ENCODE measurements at places on chromosomes 3 and 15.

DNA sequence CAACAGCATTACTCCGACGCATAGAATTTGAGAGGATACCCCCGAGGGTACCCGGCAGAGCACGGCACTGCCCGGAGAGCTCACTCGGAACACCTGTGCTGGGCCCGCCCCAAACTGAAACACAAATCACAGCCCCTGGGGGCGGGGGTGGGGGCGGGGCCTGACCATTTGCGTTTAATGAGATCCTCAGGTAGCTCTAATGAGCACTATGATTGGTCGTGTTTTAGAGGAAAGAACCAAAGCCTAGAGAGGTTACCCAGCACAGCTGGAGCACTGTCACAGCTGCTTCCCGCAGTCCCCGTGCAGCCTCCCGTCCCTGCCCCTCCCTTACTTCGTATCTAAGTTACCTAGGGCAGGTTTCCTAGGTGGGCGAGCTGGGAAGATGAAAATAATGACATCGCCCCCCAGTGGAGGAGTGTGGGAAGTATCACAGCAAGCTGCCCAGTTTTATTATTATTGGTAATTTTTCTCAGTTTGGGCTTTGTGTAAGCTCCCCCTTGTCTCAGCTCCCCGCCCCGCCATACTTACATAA, 187.1 kb downstream of the PDE8A start:
- DNase-seq = peak; percentile 49

GRCh38 chr15:57216288-57216687, 160.0 kb upstream of the CGNL1 start:
- no peak for DNase-seq

- DNase-seq = no peak
These were observed 9.7 kb upstream of the SCAANT1 start for GRCh38 chr3:63921741-63922482.

DNA sequence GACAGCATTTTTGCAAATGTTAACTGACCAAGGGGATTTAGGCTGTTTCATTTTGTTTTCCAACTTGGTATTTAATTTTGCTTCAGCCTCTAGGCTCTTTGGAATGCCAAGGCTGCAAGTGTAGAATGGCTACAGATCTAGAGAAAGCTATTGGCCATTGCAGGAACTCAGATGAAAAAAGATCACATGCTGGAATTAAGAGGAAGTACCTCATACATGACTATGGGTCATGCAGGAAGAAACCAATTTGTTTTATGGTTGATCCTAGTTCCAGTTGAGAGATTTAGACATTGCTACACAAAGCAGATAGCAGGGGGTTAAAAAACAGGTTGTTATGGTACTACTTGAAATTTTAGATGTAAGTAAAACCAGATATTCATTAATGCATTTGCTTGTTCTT, 12.7 kb upstream of the CLDN16 start:
- DNase-seq = no peak

GRCh38 chr15:92091155-92091734, 237.7 kb downstream of the SLCO3A1 start:
- peak; percentile 68 for DNase-seq

DNA sequence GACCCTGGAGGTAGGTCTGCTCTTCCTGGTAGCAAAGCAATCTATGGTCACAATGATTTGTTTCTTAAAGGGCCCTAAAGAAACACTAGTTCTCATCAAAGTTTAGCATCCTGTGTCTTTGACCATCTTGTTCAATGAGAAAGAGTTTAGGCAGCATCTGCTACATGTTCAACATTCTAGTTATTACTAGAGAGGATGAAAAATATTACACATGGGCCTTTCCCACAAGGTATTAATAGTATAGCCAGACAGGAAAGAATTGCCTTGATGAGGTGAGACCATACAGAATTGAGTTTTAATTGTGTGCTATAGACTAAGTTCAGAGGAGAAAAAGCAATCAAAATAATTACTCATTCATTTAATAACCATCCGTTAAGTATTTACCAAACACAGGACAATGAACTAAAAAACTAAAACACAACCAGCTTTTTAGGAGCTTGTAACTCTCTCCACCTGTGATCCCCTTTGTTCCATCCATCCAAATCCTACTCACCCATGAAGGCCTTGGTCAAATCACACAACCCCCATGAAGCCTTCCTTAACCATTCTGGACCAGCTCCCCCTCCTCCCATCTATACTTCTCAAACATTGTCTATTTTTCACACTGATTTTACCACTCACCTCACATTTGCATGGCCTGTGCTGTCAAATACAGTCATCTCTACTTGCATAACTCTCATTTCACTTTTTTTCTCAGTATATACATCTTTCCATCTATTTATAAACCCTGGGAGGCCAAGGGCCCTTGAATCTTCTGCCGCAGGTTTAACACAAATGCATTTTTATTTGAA, 122.9 kb downstream of the RORA start:
- no peak for DNase-seq

- DNase-seq = no peak
These were observed 4.6 kb downstream of the PARP3 start for GRCh38 chr3:51946796-51947195.

GRCh38 chr3:17740721-17741141, 1.7 kb downstream of the TBC1D5 start:
- DNase-seq = peak; percentile 71

- no peak for DNase-seq
These were observed 73.0 kb downstream of the SCN10A start for GRCh38 chr3:38743043-38743442.

DNA sequence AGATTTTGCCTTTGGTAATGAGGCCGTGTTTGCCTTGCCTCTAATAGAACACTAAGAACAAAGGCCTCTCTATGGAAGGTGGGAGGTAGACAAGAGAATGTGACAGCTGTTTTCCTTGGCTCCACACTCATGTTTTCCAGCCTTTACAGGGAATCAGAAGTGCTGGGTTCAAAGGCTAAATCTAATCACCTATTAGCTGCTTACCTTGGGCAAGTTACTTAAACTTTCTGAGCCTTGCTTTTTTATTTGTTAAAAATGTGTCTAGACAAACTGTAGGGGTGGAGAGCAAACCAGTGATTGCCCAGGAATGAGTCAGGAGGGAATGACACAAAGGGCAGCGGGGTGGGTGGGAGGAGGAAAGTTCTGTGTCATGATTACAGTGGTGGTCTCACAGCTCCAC, 179.0 kb downstream of the P3H2 start:
- DNase-seq = peak; percentile 45

DNA sequence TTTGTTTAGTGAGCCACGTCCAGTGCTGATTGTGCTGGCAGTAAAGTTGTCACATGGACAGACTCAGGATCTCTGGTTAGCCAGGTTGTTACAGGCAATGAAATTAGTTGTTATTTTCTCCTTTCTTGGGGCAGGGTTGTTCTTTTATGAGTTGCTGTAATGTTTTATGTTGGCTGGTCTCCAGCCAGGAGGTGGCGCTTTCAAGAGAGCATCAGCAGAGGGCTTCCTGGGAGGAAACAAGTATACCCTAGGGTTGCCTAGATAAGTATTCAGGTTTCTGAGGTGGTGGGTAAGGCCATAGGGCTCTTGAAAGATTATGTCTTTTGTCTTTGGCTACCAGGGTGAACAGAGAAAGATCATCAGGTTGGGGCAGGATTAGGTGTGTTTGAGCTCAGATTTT, 14.5 kb upstream of the CFAP20DC start:
- DNase-seq = no peak

GRCh38 chr3:53225181-53225580, 30.6 kb downstream of the TKT start:
- DNase-seq = no peak

DNA sequence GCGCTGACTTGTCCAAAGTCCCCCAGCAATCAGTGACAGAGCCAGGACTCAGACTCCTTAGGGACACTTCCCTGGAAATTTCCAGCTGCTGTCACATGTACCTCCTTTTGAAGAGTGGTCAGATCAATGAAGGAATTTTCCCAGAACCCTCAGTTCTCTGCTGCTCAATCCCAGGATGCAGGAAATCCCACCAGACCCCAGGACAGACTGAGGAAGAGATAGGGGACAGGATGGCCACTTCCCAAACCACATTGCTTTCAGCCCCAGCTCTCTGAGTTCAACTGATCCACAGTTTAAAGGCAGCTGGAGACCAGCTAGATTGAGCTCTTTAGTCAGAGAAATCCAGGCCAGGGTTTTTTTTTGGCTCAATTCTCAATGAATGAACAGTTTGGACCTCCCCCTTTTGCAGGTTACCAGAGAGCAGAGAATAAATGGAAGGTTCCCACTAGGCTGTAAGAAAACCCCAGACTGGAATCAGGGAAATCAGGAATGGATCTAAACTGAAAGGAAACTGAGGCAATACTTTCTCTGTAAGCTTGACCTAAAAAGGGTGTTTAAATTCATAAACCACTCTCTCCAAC, 1.5 kb downstream of the CYP1A1 start:
- peak; percentile 77 for DNase-seq

- no peak for DNase-seq
These were observed 2.8 kb upstream of the MB21D2 start for GRCh38 chr3:192920411-192920810.

- no peak for DNase-seq
These were observed 136.7 kb upstream of the TLE3 start for GRCh38 chr15:70234256-70234905.

DNA sequence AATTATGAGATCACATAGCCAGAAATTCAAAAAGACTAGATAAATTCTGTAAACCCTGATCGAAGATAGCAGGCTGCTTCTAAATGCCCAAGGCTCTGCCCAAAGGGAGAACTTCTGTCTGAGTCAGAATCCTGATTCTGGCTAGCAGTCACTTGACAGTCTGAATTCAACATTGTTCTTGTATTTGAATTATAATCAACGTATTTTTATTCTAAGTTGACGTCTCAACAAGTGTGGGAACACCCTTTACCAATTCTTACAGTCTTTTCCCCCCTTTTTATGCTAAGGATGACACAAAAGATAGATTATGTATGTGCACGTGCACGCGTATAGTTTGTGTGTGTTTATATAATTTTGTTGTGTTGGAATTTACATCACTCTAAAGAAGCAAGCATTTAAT, 552.8 kb downstream of the NAALADL2 start:
- DNase-seq = no peak

DNA sequence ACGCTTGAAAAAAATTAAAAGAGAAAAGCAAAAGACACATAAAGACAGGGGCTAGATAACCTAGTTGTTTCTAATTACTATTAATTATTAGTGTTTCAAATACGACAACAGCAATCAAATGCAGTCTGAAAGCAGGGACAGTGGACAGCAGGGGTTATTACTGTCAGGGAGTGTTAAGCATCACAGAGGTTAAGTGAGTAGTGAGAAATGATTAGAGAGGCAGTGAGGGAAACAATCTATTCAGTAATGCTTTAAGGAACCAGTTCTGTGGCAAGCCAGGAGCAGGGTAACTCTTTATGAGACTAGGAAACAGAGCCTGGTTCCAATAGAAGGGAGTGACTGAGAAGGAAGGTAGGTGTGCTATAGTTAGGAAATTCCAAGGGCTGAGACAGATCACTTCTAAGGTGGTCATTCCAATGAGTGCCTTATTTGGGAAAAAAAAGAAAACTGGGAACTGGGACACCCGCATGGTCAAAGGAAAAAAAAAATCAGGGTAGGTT, 15.0 kb downstream of the RYK start:
- no peak for DNase-seq

GRCh38 chr3:115713284-115713683, 90.0 kb downstream of the GAP43 start:
- DNase-seq = no peak

GRCh38 chr3:170144437-170144843, 37.1 kb downstream of the PHC3 start:
- no peak for DNase-seq

GRCh38 chr3:18092726-18093125, 332.4 kb downstream of the SATB1 start:
- no peak for DNase-seq

DNA sequence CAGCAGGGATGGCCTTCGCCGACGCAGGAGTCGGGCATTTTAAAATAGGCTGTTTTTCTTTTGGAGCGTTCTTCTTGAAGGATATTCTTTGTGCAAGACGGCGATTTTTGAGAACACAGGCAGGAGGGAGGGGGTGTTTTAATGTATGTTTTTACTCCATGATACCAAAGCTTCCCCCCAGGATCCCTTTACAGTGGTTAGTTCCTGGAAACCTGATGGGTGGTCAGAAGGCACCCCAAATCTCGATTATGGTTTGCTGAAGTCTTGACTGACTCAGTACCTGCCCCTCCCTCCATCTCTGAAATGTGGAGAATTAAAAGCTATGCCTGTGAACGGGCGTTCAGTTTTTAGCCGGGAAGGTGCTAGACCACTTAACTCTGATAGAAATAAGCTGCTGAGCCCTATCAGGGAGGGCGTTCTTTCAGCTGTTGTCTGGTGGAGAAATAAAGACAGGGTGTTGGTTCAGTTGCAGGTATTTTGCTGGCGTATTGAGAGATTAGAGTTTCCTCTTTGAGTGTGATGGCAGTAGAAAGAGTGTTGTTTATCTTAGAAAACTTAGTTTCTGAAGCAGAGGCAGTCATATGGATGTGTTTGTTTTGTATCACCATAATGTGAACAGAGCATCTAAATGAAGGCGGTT, 3.4 kb downstream of the IGF1R start:
- no peak for DNase-seq

DNA sequence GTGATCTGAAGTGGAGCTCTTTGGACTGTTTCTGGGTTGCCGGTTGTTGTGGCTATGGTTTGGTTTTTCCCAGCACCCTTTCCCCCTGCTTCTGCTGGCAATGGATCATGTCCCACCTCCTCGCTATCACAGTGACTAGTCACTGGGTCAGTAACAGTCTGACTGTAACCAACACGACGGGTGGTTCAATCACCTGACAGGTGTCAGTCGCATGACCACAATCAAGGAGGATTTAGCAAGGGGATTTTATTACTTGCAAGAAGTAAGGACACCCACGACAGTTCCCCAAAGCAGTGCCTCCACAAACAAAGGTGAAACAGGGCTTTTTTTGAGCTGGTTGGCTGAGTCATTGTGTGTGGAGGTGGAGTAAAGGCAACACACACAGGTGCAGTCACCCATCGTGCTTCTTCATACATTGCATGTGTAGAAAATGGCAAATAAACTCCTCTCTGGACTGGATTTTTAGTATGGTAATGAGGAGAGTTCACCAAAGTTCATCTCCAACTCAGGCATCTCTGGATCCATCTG, 58.8 kb upstream of the FAM3D start:
- no peak for DNase-seq

GRCh38 chr3:76912841-76913383, 127.0 kb upstream of the ROBO2 start:
- no peak for DNase-seq

DNA sequence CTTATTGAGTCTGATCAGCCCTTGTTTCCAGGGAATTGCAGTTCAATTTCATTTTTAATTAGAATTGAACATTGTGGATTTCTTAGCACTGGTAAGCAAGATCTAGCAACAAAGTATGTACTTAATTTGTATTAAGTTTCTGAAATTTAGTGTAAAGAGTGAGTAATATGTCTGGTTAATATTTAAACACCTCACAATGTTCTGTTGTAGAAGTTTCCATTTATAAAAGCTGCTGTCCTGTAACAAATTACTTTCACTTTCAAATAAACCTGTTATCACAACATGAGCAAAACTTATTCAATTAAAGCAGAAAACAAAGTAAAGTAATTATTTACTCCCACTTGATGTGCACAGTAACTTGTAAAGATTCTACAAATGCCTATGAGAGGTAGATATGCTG, 448.5 kb downstream of the NAALADL2 start:
- no peak for DNase-seq

GRCh38 chr15:33104212-33104611, 90.3 kb downstream of the FMN1 start:
- no peak for DNase-seq

- DNase-seq = no peak
These were observed 13.7 kb upstream of the TPRG1 start for GRCh38 chr3:189158034-189158433.

- DNase-seq = no peak
These were observed 18.9 kb downstream of the RGMA start for GRCh38 chr15:93070132-93070531.

GRCh38 chr3:21117370-21117769, 633.6 kb downstream of the ZNF385D start:
- no peak for DNase-seq

All from HuH-7 (cell line).